ENCODE measurements at places on chromosomes 12 and 14.

DNA sequence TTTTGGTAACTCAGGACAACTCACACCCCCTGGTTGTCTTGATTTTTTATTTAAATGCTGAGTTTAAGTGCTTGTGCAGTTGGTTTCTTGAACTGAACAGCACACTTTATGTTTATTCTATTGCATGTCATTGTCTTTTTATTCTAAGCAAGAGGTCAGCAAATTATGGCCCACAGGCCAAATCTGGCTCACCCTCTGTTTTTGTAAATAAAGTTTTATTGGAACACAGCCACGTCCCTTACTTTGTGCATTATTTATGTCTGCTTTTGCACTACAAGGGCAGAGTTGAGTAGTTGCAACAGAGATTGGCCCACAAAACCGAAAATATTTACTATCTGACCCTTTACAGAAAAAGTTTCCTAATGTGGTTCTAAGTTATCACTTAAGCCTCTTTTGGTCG is 52.3 kb downstream of the SUDS3 start:
- no peak for DNase-seq

DNA sequence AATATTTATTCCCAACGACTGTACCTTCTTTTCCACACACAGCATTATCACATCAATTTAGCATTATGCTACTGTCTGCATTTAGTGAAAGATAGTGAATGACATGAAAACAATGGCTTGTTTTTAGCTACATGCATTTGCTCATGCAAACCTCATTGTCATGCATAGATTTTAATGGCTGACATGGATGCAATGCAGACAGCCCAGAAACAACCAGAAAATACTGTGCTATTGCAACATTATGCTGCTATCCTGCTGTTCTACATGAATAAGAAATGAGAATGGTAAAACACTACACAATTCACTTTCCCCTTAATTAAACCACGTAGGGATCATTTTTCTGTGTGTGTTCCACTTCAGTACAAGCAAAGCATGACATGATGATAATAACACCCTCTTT is 90.8 kb downstream of the LIN7A start:
- no peak for DNase-seq

- DNase-seq, result no peak
Observed at GRCh38 chr12:113368331-113368730, 9.9 kb downstream of the PLBD2 start.

DNA sequence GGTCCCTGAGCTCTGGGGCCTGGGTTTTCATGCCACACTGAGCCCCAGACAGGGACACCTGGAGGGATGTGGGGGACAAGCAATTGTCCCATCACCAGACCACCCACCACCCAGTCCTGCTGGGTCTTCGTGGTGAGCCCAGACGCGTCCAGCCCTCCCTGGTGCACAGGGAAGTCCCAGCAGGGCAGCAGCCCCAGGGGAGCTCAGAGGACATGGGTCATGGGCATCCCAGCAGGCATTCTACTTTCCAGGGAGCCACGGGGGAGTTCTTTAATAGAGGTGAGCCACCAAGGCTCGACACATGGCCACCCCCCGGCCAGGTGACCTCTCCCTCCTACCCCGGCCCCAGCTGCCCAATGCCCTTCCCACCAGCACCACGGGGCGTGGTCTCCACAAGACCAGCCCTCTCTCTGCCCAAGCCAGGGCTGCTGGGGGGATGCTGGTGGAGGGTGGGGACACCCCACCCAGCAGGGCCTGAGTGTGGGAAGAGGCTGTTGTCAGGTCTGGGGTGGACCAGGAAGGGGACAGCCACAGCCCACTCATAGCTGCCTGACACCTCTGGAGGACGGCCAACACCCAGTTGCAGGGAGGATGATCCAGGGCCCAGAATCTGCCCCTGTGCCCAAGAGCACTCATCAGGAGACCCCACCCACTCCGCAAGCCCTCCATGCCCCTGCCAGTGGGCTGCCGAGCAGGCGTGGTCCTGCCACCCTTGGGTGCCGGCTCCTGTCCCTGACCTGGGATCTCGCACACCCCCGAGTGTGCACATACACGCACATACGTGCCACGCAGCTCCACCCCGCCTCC is 14.1 kb downstream of the AKT1 start:
- no peak for DNase-seq

DNA sequence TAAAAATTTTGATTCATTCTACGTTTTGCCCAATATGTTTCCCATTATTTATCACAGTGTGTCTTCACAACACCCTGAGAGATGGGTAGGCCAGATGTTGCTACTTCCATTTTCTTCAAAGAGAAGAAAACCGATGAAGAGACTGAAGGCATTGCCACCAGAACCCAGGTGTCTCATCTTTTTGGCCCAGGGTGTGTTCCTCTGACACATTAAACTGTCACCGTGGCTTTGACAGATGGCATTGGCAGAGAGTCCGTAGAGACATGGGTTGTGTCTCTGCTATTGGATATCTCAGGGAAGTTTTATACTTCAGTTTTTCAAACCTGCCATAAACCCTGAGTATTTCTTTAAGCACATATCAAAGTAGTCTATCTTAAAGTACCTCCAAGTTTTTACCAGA is 11.3 kb upstream of the NUDT4 start:
- DNase-seq, result no peak

DNA sequence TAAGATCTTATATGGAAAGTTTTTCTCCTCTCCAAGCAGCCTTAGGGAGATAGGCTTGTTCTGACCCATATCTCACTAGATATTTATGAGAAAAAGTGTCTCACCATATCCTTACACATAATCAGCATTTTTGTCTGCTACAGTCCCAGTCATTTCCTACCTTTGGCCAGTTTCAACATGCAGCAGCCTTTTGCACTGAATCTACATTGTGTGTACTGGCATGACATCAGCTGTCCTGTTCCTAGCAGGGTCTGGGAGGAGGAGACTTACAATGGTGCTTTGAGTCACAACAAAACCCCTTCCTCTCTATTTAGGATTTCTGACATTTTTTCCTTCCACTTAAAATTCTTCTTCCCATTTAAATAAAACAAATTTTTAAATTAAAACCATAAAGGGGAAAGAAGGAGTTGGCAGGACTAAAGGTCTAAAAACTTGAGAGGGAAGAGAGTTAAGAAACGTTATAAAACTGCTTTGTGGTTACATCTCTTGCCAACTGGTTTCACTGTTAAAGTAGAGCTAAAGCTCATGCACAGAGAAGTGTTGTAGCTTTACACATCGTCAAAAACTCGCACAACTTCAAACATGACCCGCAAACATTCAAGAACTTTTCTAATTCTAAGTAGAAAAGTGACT is 53.3 kb upstream of the CERS5 start:
- peak; percentile 65 for DNase-seq

GRCh38 chr12:69107541-69107940 is 131.8 kb upstream of the CPSF6 start:
- peak; percentile 28 for DNase-seq
